ENCODE measurements at places on chromosomes 11 and 22. TPM values are rescaled to one million over a fixed set of nuclear protein-coding genes. Genes with fewer than 3 reads are reported as not detected.

The DEFB131B gene
- total RNA-seq, result not detected

The HRAS gene
- 66.2 TPM for total RNA-seq

The A4GALT gene
- total RNA-seq, result 6.1 TPM

The IFTAP gene
- not detected for total RNA-seq

The OPCML gene
- not detected for total RNA-seq

The SLC7A4 gene
- total RNA-seq, result not detected

The ANO3 gene
- not detected for total RNA-seq

The LDHAL6A gene
- not detected for total RNA-seq

The SDHAF2 gene
- 48.9 TPM for total RNA-seq
